Subcutaneous preadipocyte (primary cell): ENCODE measurements at places on chromosomes 2 and 18. TPM values are rescaled to one million over a fixed set of nuclear protein-coding genes. Genes with fewer than 3 reads are reported as not detected.

Gene SERPINB12
- total RNA-seq: not detected in 2 replicates

Gene RAB1A
- total RNA-seq: 64.7 and 65.5 TPM in 2 replicates

Gene GPR155
- total RNA-seq: 1.4 and 1.8 TPM in 2 replicates

Gene CCBE1
- 32.3 and 36.0 TPM in 2 replicates for total RNA-seq

Gene RNU2-63P
- total RNA-seq: under 0.01 and 275 TPM in 2 replicates
